ENCODE measurements at places on chromosomes 4 and X.
A peak's percentile ranks its signal among the peaks of the same experiment; 100 is the strongest.

- peak; percentile 83 for ATAC-seq
These were observed 31.7 kb upstream of the PDLIM3 start for GRCh38 chr4:185566972-185567371.

GRCh38 chrX:127877318-127877717 lies 174.9 kb downstream of the ACTRT1 start:
- ATAC-seq = no peak

GRCh38 chr4:8403173-8403753 lies 37.3 kb downstream of the ACOX3 start:
- ATAC-seq = peak; percentile 87

- no peak for ATAC-seq
These were observed 602.4 kb upstream of the PRKX start for GRCh38 chrX:4315891-4316290.

DNA sequence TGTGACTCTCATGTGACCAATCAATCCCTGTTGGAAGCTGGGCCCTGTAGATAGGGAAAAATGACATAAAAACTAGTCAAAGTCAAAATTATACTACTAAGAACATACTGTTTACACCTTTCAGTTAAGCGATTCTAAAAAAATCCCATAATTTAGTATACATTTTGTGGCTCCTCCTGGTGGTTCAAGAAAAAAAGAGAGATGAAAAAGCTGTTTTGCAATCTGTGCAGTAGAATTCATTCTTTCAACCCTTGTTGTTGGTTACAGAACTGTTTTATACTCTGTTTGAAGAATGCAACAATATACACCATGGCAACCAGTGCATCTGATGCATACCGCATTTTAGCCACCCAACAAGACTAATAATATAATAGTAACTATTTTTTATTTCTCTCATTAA lies 66.8 kb upstream of the ANK2 start:
- ATAC-seq = no peak

DNA sequence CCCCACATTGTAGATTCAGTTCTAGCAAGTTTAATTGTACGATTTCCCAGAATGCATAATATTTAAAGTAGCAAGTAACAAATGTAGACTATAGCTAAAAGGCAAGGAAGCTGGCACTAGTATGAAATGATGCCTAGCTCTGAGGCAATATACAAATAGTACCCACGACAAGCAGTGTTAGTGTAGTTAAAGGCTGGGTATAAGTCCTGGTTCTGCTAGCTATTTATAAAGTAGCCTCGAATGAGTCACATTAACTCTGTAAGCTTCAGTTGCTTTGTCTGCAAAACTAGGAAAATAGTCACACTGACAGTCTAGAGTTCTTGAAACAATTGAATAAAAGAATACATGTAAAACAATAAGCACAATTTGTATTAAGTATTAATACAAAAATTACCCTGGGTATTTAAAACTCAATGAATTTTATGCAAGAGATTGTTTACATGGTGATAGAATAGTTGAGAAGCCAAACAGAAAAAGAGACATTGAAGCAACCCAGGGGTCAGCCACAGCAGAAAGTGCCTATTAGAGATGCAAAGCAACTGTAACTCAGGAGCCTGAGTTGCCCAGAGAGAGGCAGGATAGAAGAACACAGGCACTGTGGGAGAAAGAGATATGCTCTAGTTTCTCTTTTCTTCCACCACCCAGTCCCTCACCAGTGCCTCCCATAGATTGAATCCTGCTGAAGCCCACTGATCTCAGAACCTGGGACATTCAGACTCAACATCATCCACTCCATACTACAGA lies 949.0 kb downstream of the C4orf33 start:
- no peak for ATAC-seq

DNA sequence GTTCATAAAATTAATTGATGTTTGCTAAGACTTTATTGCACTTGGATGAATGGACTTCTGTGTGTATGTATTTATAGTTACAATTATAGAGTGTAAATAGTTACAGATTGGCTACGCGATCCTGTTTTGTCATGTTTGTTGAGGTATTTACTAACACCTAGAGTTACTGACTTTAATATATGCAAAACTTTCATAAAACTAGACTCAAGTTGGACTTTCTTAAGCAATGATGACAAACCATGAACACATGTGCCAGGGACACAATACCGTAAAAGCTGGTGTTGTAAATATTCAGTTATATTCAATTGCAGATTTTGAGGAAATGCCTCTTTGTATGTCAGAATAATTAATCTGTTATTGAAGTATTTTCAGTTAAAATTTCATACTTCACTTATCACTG lies 6.1 kb downstream of the GRIA2 start:
- ATAC-seq = no peak

GRCh38 chr4:23481566-23481965 lies 408.3 kb downstream of the PPARGC1A start:
- ATAC-seq = no peak

- ATAC-seq = no peak
These were observed 61.5 kb upstream of the HHIP start for GRCh38 chr4:144584428-144584827.

- ATAC-seq = no peak
These were observed 9.6 kb downstream of the YY2 start for GRCh38 chrX:21865436-21865835.

DNA sequence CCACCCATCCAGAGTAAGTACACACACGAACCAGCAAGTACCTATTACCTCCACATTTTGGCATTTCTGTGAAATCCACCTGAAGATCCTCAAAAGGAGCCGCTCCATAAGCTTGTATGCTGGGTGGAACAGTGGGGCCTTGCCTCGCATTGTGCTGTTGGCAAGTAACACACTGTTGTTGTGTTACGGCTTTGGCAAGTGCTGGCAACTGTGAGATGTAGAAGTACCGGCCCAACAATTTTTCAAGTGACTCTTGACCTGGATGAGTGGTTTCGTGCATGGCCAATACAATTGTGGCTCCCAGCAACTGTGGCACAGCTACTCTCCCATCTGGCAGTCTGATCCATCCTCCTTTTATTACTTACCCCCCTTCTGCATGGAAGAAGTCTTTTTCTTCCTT lies 128.7 kb downstream of the CCNB3 start:
- ATAC-seq = no peak

- no peak for ATAC-seq
These were observed 87.4 kb upstream of the GK2 start for GRCh38 chr4:79495447-79495846.

DNA sequence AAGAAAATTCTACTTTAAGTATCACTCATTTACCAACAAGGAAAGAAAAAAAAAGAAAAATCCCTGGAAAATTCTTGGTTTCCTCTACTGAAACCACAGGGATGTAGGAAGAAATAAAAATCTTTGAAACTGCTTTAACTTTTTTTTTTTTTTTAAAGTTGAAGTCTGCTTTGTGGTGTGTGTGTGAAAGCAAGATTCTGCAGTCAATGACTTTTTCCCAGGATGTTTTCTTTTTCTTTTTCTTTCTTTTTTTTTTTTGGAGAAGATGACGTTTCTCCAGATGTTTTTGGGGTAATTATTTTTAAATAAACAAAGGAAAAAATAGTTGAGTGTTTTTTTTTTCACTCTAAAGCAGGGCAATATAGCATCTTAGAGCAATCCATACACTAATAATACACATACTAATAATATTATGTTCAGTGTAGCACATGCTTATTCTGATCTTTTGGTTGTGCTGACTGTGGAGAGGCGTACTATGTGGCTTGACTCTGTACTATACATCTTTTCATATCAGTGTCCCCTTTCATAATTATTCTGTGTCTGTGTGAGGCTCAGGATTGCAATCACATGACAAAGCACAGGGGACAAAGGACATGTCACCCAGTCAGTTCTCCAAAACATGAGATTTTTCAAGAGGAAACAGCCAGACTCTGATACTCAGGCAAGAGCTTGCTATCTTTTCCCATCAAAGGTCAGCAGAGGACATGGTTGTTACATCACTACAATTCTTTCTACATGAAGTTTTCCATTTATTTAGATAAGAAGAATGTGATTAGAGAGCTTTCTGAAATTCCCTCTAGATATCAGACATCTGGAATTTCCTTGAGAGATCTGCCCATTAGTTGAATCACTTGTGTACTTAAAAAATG lies 111.0 kb downstream of the PDE5A start:
- ATAC-seq = peak; percentile 46

GRCh38 chrX:134542485-134542884 lies 82.5 kb downstream of the HPRT1 start:
- no peak for ATAC-seq

GRCh38 chrX:140249088-140249487 lies 255.8 kb downstream of the SOX3 start:
- ATAC-seq = no peak

DNA sequence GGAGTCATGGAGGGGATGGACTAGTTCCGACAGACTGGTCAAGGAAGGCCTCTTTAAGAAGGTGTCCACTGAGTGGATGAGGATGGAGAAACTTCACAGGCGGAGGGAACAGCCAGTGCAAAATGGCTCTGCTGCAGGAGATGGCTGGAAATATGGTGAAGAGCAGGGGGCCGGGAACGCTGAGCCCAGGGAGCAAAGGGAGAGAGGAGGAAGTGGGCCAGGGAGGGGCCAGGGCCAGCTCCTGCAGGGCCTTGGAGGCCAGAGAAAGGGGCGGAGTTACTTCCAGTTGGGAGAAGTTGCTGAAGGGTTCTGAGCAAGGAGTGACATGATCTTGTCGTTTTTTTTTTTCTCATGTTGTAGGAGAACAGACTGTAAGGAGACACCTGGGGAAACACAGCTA lies 94.5 kb downstream of the WFS1 start:
- no peak for ATAC-seq

DNA sequence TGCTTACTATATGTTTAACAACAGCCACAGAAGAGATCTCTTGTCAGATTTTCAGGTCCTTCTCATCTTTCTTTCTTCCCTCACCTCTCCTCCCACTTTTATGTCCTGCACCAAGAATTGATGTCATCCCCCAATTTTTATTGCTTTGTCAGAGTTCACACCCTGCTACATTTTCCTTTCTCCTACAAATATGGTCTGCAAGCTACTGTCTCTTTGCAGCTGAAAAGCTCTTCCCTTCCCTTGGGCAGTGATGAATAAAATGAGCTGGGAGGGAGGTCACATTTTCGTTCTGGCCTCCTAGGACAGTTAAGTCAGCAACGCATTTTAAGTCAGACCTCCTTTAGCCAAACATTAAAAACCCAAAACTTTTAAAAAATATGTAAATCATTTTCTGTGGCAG lies 26.7 kb upstream of the VEGFD start:
- ATAC-seq = no peak

GRCh38 chr4:71237641-71238040 lies 101.2 kb upstream of the SLC4A4 start:
- ATAC-seq = no peak

DNA sequence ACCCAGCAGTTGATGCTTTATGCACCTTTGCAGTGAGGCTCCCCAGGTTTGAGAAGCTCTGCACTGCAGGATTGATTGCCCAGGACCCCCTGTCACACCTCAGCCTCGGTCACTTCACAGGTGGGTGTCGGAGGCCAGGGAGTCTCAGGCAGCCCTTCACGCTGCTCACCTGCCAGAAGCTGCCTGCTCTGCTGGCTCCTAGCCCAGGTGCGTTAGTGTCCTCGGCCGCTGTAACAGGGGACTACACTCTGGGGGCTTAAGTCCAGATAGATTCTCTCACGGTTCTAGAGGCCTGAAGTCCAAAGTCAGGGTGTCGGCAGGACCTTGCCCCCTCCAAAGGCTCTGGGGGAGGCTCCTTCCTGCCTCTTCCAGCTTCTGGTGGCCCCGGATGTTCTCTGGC lies 79.9 kb downstream of the CPZ start:
- no peak for ATAC-seq

DNA sequence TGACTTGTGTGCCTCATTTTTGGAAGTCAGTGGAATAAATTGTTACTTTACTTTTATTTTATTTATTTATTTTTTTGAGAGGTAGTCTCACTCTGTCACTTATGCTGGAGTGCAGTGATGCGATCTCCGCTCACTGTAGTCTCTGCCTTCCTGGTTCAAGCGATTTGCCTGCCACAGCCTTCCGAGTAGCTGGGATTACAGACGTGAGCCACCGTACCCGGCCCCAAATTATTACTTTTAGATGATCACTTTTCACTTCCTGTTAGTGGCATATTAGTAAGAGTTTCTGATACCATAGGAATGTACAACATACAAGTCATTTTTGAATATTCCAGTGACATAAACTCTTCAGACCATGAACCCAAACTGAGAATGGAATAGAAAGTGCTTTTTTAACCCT lies 611.0 kb upstream of the MAGEB2 start:
- ATAC-seq = no peak

DNA sequence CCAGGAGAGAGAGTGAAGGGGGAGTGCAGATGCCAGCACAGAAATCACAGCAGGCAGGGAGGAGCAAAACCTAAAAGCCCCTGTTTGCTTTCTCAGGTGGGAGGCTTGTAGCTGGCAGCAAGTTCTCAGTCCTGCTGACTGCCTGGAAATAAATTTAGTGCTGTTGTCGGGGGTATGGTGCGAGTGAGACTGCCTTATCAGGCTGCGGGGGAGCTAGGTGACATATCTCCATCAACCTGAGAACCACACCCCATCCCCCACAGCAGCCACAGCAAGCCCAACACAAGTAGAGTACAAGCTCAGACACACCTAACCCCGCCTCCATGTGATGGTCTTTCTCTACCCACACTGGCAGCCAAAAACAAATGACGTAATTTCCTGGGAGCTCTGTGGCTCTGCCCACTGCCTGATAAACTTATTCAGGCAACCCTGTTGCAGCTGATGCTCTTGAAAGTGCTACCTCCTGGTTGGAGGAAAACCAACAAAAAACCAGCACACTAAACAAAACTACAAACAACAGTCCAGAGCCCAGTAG lies 953.4 kb upstream of the NDST4 start:
- no peak for ATAC-seq

GRCh38 chrX:96182366-96182765 lies 502.3 kb upstream of the DIAPH2 start:
- no peak for ATAC-seq

DNA sequence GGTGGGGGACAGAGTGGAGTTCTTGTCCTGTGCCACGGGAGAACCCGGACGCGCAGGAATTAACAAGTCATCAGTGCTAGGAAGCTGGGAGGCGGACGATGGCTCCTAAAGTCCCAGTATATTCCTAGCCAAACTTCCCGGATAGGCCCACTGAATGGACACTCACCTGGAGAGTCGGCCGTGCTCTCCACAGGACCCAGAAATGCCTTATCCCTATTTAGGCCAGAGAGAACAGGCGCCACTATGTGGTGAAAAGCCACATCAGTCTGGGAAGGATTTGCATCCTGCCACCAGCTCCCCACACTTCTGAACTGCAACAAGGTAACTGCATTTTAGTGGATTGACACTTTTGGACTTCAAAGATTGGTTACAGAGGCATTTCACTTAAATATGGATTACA lies 1.1 kb downstream of the CFAP299 start:
- ATAC-seq = no peak
